Neural progenitor cell (in vitro differentiated cells): ENCODE measurements at places on chromosomes 1 and 21.
A peak's percentile ranks its signal among the peaks of the same experiment; 100 is the strongest.

- DNase-seq: peak; percentile 92
These were observed 30.7 kb downstream of the DMBX1 start for GRCh38 chr1:46520063-46520911.

DNA sequence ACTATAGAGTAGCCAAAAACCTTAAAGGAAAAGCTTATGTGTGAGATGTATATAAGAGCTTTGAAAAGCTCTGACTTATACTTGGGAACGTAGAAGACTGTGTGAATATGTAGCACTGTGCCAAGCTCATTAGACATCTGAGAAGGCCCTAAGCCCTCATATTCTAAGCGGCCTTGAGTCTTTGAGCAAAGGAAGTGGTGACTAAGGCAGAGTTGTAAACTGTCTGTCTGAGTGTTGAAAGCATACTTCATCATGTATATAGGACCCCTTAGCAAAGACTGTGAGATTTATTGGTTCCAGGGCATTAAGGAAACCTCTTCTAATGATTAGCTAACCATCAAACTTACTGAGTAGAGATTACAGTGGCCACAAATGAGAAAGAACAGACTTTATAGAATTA, 153.3 kb upstream of the LYPLAL1 start:
- no peak for DNase-seq

GRCh38 chr1:169849346-169850022, 44.2 kb downstream of the SCYL3 start:
- DNase-seq: no peak

DNA sequence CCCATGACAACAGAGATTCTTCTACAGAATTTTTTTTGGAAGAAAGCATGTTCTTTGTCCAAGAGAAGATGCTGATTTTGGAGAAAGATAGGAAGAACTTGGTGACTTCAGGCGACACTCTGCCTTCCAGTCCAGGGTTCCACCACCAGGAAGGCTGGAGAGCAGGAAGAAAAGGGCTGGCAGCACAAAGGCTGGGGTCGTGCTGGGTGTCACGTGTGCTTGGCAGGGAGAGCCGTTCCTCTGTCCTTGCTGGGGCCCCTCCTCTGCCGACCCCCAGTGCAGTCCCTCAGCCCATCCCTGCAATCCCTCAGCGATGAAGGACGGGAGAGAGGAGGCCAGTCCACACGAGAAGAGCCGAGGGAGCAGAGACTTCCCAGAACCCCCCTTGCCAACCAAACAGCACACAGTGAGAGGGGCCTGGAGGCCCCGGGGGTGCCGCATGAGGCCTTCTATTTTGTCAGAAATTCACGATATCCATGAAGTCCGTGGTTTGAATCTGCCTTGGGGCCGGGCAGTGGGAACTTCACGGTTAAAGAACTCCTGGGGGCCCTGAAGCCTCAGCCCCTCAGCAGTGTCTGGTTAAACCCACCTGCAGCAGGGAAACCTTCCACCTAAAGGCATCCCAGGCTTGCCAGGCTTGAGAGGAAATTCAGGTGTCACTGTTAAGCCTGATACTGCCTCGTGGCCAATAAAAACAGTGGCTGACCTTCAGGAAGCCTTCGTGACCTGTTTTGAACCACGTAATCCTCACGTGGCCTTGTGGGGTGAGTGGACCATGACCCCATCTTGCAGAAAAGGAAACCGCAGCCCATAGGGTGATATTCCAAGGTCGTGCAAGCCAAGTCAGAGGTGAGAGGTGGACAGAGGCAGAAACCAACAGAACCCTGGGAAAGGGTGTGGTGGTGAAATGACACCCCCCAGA, 3.4 kb downstream of the KRTAP10-12 start:
- no peak for DNase-seq

- DNase-seq: no peak
These were observed 72.5 kb downstream of the PRPF38A start for GRCh38 chr1:52476943-52477342.

DNA sequence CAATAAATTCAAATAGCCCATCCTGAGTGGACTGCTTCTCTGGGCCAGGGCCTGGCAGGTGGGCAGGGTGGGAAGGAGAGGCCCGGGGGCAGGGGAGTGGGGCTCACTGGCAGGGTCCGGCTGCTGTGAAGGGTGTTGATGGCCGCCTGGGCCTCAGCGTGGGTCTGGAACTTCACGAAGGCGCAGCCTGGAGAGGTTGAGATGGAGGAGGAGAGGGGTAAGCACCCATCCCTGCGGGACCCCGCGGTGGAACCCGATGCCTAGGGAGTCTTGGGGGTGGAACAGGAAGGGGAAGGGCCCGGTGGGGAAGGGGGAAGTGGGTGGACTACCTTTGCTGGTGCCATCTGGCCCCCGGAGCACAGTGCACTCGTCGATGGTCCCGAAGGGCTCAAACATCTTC, 7.7 kb downstream of the CELF3 start:
- DNase-seq: no peak

- no peak for DNase-seq
These were observed 18.8 kb upstream of the ZNF281 start for GRCh38 chr1:200428482-200429205.

DNA sequence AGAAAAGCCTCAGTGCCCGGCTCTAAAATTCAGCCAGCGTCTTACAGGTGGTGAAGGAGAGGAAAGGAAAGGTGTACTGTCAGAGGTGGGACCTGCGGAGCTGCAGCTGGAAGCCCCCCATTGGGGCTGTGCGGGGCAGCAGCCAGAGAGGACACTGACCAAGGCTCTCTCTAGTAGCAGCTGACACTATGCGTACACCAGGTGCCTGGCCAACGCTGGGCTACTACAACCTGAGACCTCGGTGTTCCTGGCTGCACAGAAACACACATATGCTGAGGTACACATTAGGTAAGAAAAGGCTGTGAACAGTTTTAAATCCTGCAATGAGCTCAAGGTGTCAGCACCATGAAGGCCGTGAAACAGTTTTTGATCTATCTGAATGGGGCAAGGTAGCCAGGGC, 55.5 kb upstream of the EDN2 start:
- no peak for DNase-seq

DNA sequence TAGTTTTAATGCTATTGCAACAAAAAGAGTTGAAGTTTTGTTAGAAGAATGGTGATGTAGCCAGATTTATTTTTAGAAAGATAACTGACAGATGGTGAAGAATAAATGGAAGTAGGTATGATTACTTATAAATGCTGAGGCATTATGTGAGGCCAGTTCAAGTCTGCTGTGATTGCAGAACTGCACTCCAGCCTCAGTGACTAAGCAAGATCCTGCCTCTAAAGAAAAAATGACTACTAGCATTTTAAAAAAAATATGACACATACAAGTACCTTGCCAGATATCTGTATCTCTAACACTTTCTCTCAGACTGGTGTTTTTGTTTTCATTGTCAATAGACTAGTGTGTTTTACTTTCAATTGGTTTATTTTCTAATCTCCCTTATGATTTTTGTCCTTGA, 1242.4 kb upstream of the ADGRL4 start:
- no peak for DNase-seq

DNA sequence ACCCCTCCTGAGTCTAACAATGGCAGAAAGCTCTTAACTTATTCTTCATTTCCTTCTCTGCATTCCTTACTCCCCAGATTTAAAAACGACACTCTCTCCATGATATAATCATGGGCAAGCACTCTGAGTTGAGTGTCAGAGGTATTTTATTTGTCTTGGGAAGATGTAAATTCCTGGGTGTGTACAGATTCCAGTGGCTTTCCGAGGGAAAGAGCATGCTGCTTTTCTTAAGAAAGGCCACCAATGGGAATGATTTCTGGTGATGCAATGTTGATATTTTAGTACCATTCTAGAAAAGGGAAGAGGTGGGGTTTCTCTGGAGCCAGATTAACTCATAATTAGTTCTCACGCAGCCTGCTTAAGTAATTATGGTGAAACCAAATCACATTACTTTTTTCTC, 47.8 kb upstream of the BTG3 start:
- no peak for DNase-seq
